ENCODE measurements at places on chromosomes 1 and 21. TPM values are rescaled to one million over a fixed set of nuclear protein-coding genes. Genes with fewer than 3 reads are reported as not detected.

DNA sequence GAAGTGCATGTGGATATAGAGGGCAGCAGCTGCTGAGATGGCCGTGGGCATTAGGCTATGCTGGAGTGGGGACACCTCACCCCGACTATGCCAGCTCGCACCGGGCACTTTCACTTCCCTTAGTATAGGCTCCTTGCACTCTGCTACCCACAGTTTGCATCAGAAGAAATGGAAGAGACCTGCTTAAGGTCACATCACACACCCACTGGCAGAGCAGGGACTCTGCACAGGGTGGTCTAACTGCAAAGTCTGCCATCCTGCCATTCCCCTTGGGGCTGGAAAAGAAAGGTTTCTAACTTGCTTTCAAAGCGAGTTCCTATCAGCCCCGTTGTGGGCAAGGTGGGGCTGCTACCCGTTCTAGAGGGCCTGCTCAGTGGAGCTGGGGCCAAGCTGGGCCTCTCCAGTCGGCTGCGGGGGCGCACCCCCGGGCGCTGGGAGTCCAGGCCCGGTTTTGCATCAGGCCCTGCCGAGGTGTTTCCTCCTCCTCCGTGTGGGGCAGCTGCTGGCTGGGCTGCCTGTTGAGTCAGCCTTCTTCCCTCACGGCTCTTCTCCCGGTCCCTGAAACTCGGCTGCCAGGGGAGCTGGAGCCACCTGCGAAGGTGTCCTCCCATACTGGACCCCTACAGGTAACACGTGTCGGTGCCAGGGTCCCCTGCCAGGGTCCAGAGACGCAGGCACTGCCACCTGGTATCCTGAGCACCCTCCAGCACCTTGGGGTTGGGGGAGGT, at the start of gene SYTL1:
TSS of gene SYTL1 (plus strand) at position 498 of the 728 bp plus-strand sequence. CDS start 3,313 bp downstream, outside the sequence.
- DNase-seq, result peak; percentile 56

DNA sequence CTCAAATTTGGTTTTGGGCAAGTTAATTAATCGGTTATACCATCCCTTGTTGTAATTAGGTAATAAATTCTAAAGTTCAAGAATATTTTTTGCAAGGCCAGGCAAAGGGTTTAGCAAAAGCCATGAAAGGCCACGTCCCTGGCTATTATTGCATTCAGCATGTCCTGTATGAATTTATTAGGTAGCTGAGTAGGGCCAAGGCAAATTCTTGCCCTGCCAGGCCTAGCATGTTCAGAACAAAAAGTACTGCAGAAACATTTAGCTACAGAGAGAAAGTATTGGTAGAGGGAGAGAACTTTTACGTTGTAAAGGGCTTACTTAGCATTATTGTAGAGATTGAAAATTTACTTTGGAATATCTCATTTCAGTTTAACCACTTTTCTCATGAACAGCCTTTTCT, 94.4 kb downstream of the PATJ start:
- DNase-seq, result no peak

GRCh38 chr1:82319546-82319945, 518.8 kb downstream of the ADGRL2 start:
- DNase-seq, result no peak

- DNase-seq, result peak; percentile 4
Observed at GRCh38 chr1:35111106-35111505, 31.9 kb downstream of the ZMYM1 start.

DNA sequence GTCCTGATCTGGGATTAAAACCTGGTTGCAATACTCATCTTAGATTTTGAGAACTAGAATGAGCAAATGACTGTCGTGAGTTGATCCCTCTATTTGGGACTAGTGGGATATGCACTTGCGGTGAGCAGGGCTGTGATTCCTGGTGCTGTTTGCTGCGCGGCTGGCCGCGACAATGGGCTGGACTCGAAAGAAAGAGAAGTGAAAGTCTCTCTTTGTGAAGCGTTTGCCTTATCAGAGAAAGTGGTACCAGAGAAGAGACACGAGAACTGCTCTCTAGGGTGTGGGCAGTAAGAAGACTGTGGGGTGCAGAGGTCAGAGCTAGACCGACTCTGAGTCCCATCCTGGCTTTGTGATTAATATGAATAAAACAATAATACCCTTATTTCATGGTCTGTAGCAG, 8.6 kb downstream of the ST6GALNAC3 start:
- DNase-seq, result no peak

GRCh38 chr21:37166733-37167132, 93.7 kb downstream of the TTC3 start:
- peak; percentile 71 for DNase-seq

DNA sequence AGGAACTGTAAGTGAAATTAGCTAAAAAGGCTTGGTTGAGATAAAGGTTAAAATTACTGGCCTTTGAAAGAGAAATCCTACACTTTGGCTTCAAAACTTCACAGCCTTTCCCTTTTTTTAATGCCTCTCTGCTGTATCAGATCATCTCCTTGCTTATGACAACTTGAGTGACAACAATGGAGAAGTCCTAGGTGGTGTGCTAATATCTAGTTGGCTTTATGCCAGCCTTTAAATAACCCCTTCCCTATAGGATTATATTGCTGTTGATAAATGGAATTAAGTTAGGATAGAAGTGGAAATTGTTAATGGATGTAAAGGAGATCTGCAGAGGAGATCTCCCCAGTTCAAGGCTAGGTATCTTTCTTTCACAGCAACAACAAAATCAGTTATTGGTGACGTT, 130.2 kb upstream of the ATP1B1 start:
- DNase-seq, result no peak

DNA sequence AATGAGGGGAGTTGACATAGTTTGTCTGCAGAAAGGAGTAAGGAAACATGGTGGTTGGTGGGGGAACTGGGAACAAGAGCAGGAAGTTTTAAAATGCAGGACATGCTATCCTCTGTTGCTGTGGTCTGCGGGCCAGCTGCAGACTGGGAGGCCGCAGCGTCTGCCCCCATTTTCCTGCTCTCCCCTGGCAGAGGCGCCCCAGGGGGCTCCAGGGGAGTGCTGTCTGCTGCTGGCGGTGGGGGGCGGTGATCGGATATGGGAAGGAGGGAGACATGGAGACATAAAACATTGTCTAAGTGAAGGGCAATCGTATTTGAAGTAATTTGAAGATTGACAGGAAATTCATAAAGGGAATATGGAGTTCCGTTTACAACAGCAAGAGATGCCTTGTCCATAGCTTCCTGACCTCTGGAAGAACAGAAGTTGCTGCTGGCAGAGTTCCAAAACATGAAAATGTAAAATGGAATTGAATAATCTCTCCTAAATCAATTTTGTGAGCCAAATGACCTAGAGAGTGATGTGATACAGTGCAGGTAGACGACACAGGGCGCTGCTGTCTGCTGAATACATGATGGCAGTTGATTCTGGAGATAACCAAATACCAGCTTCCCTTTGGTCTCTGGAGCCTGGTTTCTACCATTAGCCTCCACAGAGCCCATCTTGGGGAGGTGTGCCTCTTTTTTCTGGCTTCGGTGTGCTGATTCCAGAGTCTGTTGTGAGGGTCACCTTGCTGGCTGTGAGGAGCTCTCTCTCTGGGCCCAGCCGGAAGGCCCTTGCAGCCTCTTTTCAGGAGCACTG, 61.0 kb downstream of the PCBP3 start:
- DNase-seq, result peak; percentile 3

DNA sequence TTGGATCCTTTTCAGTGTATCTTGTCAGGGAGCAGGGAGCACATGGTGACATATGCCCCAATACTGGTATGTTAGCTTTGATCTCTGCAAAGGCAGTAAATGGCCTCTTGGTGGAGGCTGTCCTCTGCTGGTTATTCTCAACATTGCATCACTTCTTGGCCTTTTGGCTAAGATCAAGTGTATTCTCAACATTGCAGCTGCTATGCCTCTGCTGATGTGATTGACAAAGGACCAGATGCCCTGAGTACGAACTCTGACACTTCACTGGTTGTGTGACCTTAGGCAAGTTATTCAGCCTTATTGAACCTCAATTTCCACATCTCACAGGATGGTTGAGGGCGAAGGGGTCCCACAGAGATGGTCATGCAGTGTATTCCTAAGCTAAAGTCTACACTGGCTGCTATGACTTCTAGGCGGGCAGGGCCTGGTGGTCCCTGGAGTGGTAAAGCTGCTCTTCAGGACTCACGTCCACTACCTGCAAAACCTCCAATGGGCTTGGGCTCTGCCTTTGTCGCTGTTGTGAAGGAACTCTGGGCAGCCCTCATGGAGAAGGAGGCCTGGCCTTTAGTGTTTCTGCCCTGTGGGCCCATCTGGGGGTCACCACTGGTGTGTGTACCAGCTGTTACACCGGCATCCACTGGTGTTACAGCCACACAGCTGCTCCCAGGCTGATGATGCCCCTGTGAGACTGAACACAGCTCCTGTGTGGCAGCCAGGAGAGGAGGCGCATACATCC, 64.8 kb downstream of the DNTTIP2 start:
- DNase-seq, result peak; percentile 94

DNA sequence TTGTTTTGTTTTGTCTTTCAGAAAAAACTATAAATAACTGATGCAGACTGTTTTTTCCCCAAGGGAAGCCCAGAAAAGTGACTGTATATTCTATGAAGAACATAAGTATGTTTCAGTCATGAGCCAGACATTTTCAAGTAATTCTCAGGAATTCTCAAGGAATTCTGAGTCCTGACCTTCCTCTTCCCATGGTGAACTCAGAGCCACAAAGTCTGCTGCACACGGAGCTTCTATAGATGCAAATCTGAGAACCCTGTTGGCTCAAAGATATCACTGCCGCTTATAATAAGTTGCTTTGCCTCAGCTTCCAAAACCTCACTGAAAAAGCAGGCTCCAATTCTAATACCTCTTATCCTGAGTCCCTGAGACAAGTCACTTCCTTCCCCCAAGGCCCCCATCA, 418.5 kb upstream of the RUNX1 start:
- DNase-seq, result no peak

GRCh38 chr1:234929369-234929768, 199.3 kb downstream of the TOMM20 start:
- no peak for DNase-seq

GRCh38 chr1:153746174-153746573, 18.3 kb downstream of the INTS3 start:
- DNase-seq, result no peak

DNA sequence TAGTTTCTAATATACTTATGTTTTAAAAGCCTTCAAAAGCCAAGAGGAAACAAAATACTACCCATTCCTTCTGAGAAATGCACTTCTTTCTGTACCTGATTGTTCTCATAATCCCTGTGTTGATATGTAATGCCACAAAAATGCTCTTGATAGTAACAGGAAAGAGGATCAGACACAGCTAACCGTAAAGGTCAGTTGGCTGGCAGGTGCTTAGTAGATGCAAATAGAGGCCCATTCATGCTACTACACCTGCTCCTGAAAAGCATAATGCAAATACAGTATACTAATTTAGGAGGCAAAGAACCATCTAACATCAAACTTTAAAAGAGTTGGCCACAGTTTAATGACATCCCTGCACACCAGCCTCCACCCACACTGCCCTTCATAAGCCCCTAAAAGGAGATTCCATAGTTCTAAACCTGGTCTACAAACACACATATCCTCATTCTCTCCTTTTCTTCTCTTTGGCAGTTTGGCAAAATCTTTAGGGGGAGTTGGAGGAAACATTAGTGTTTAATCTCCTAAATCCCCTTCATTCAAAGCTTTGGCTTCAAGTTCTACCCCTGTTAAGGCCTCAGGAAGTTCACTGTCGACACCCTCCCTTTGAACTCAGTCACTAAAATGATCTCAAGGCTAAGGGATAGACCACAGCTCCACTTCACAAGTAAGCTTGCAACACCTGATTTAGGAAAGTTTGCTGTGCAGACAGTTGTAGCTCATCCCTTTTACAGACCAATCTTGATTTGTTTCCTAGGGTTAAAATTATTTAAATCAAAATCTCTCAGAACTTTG, 2.9 kb upstream of the CD46 start:
- DNase-seq, result no peak

GRCh38 chr1:6904476-6905170, 119.4 kb downstream of the CAMTA1 start:
- no peak for DNase-seq

DNA sequence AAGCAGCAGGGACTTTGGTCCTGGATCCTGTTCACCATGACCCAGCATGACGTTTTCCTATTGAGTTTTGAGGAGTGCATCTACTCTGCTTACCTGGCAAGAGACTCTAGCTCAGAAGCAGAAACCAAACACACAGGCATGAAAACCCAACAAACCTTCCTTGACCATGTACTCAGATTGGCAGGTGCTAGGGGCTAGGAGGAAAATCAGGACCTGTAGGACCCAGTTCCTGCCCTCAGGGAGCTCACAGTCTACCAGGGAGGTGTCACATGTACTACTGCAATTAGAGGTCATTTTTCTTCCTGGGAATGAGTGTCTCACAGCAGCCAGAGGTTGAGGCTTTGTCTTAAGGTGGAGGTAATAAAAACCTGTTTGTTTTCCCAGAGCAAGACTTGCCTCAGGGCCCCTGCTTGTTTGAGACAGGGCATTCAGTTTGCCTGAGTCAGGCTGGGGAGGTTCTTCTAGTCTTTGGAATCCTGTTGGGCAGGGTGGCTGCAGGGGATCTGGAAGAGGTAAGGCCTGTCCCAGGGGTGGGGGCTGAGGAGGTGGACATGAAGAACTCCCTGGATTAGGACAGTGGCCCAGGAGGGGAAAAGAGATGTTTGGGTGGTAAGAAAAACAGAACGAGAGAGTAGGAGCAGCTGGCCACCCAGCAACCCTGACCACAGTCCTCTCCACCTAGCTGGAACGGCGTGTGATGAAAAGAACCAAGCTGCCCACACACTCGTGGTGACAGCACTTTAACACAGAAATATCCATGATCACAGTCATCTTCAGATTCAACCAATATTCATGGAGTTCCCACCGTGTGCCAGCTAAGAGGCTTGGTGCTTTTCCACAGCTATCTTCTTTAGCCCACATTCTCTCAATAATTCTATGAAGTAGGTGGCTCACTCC, 30.8 kb downstream of the IER5 start:
- no peak for DNase-seq

Gene CHIA
- not detected for total RNA-seq

Gene ZNF648
- total RNA-seq, result not detected

Gene MROH7
- total RNA-seq, result 0.17 TPM

Gene TMEM200B
- total RNA-seq, result 0.28 TPM

Gene BSND
- not detected for total RNA-seq

Gene ETV3L
- not detected for total RNA-seq

Gene FNDC10
- 1.4 TPM for total RNA-seq

Data from dermis blood vessel endothelial cell (primary cell).